ENCODE measurements at places on chromosomes 3 and 15.

DNA sequence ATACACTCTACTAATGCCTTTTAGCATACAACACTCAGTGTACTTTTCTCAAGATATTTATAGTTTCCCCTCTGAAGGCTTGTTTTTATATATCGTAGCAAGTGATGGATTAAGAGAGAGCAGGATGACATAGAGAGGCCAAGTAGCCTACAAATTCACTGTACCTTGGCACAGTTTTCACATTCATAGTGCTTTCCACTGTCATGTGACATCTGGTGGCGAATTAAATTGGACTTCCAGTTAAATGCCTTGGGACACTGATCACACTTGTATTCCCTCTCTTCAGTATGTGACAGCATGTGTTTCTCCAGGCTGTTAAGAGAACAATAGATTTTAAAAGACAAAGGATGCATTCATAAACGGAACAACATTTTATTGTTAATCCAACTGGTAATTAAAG, 541.1 kb downstream of the MECOM start:
- DNase-seq, result no peak

DNA sequence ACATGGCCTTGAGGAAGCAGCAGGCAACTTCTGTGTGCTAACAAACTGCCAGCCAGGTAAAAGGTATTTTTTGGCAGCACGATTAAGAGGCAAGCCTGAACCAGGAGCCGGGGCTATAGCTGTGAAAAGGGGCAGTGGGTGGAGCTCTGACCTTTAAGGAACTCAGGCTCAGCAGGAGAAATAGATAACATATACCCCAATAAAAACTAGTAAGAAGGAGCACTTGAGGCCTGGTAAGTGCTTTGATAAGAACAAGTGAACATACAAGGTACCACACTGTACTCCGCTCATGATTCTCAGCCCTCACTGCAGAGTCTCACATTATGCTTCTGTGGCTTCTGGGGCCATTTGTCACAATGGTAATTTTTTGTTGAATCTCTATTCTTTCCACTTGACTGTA, 5.4 kb downstream of the FYCO1 start:
- DNase-seq, result no peak

DNA sequence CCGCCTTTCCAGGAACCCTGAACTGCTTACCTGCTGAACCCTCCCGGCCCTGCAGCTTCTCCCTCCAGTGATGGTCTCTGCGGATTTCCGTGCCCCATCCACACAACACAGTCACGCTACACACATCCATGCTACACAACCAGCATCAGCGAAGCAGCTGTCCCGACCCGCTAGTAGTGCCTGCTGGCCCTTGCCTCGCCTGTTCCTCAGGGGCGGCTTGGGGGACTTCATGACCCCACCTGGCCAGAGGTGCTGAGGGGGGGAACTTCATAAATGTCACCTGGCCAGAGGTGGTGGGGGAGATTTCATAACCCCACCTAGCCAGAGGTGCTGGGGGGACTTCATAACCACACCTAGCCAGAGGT, 530 bp upstream of the TUBGCP5 start:
- no peak for DNase-seq

- DNase-seq, result no peak
Observed at GRCh38 chr15:73852507-73852906, 20.9 kb upstream of the TBC1D21 start.

- DNase-seq, result no peak
Observed at GRCh38 chr3:146177519-146177918, 16.5 kb upstream of the PLOD2 start.

DNA sequence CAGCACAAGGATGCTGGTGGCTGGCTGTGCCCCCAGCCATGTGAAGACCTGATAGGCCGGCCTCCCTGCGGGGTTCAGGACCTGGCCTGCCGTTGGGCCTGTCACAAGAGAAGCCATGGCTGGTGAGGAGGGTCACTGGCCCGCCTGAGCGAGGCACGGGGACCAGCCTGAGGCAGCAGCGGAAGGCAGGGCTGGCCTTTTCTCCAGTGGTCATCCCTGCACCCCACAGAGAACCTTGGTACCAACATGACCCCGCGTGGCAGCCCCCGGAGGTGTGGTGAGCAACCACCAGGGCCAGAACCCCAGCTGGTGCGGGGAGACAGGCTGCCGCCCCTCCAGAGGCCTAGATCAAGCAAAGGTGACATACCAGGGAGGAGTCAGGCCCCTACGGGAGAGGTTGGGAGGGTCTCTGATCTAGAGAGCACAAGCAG, 134.1 kb upstream of the MEF2A start:
- no peak for DNase-seq

DNA sequence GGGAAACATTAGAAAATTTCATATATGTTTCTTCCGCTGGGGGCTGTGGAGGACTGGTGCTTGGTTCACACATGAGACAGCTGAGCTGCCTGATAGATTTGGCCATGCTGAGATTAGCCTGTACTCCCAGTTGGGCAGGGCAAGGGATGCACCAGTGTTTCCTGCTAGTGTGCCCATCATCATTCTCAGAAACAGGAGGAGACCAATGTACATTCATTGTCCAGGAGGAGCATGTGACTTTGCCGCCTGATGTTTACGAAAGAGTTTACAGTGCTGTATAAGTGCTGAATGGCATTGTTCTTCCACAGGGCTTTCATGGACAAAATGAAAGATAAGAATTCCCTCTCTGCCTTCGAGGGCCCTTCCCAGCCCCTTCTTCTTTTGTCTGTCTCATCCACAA, 311.1 kb upstream of the THBS1 start:
- DNase-seq, result no peak

DNA sequence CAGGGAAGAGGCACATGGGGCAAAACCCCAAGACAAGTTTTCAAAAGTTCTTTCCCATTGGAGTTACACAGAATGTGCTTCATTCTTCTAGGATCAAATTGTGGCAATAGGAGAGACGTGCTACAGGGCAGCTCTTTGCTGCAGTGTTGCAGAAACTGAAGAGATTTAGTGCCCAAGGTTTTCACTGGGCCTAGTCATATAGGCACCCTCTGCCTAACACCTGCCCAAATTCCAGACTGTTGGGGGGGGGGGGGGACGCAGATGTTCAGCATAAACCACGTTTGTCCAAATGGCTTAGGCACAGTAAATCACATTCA, 346.8 kb upstream of the ZNF717 start:
- DNase-seq, result no peak

DNA sequence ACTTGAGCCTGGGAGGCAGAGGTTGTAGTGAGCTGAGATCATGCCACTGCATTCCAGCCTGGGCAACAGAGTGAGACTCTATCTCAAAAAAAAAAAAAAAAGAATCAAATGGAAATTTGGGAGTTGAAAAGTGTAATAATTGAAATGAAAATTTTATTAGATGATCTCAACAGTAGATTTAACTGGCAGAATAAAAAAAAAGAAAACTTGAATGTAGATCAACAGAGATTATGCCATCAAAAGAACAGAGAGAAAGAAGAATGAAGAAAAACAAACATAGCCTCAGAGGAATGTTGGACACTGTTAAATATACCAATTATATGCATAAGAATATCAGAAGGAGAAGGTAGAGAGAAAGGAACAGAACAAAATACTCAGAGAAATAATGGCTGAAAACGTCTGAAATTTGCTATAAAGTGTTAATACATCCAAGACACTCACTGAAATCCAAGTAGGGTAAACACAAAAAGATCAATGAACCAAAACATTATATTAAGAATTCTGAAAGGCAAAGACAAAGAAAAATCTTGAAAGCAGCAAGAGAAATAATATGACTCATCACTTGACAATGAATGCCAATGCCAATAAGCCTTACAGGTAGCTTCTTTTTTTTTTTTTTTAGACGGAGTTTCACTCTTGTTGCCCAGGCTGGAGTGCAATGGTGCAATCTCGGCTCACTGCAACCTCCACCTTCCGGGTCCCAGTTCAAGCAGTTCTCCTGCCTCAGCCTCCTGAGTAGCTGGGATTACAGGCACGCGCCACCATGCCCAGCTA, 14.6 kb upstream of the ELP6 start:
- no peak for DNase-seq

DNA sequence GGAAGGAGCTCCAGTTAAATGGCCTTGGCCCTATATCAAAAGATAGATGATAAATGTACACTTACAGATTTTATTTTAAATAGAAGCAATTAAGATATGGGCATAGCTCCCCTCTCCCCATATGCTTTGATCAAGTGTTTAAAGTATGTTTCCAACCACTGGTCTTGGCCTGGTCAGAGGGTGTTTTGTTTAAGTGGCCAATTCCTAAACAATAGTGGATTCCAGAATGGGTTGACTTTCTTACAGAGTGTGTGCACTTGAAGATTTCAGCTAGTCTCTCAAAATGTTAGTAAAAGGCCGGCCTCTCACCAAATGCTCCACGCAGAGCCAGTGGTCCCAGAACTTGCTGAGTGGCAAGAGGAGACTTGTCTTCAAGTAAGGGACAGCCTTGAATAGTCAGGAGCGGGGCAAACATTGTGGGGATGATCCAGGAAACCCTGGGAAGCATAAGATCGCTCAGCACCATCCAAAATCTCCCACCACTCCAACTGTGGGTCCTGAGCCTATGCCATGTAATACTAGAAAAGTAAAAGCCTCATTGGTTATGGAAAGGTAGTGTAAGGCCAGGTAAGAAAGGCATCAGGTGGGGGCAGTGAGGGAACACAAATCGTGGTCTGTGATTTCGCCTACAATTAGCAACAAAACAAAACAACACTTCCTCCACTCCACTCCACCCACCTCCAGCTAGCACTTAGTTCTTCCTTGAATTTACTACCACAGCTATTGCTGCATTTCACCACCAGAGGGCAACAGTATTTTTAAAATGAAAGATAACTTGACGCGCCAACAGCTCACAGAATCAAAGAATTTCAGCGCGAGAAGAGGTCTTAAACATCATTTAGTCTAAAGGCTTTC, 4.8 kb downstream of the RARRES1 start:
- DNase-seq, result peak; percentile 77

- no peak for DNase-seq
Observed at GRCh38 chr3:132268956-132269355, 48.3 kb upstream of the ACP3 start.

DNA sequence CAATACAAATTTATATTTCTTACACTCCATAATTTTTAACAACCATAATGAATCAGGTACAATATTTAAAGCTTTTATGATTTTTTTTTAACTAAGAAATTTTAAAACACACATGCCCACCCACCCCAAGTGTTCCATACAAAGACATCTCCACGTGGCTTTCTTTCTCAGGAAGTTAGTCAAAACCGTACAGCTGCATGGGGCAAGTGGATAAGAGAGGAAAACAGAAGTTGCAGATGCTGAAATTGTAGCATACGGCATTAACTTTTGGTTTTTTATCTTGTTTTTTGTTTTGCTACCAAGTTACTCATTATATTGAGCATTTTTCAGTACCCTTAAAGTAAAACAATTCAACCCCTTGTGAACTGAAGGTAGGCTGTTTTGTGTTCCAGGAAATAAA, 14.8 kb downstream of the GNB4 start:
- DNase-seq, result no peak

DNA sequence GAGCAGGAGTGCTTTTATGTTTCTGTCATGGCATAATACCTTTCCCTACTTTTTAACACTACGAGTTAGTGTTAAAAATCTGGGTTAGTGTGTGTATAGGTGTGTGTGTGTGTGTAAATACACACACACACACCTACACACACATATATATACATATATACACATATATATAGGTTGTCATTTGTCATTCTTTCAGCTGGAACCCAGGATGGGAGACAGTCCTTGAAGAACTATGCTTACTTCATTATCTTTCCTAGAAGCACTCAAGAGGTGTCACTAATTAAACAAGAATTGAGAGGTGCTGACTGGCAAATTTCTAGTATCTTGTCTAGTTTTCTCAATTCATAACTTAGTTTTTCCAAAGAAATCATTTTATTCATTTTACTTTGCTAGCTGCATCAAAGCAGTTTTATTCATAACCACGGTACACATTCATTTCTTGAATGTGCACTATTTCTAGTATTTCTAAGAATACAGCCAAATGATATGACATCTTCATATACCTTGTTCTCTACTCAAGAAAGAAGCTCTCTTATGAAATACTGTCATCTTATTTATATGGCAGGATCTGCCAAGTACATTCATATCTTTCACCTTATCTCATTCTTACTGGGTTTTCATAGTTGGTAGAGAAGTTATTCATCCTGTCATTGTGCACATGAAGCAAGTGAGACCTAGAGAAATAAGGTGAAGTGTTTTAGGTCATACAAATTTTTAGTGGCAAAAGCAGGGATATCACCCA, 46.6 kb downstream of the ISL2 start:
- no peak for DNase-seq

DNA sequence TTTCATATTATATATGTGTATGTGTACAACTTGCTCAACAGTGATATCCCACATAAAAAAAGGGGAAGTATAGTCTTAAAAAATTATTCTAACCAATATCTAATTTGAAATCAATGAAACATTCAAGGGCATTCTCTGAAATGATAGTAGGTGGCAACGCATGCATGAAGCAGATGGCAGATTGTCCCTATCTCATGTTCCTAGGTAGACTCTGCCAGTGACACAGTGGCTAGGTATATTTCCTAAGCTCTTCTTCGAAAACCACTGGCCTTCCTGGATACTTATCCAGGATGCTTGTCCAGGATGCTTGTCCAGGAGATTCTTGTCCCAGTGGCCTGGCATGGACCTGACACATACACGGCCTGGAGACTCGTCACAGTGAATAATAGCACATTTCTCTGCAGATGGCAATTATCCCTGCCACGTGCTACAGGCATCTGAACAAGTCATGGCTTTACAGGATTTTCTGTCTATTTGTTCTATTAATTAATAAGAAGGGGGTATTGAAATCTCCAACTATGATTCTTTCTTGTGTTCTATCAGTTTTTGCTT, 54.9 kb downstream of the OCA2 start:
- no peak for DNase-seq

DNA sequence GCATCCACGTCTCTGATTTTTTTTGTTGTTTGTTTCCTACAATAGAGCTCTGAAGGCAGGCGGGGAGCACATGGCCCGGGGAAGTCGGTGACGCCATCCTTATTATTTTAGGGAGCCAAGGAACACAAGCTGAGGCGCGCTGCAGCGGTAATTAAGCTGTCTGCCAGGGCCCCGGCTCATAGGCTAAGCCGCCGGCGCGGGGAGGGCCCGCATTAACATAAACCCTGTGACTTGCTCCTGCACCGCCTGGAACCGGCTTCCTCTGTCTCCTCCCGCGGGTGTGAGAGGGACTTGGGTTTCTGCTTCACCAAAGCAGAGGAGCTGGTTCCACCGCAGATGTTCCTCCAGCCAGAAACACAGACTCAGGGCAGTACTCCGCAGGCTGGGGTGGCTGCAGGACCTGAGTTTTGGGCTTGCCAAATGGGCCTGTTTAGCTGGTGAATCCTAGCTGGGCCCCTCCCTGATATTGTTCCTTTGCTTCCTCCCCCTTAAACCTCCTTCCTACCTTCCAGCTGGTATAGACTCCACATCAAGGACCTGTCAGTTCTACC, 25.3 kb downstream of the ANP32A start:
- peak; percentile 75 for DNase-seq

DNA sequence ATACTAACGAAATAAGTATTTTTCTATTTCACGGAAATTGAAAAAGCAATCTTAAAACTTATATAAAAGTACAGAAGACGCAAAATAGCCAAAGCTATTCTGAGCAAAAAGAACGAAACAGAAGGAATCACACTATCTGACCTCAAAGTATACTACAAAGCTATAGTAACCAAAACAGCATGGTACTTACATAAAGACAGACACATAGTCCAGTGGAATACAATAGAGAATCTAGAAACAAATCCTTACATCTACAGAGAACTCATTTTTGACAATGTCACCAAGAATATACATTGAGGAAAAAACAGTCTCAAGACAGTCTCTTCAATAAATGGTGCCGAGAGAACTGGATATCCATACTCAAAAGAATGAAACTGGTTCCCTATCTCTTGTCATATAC, 246.0 kb downstream of the ISL2 start:
- DNase-seq, result no peak

GRCh38 chr3:120682095-120682681, at the start of gene HGD:
TSS of gene HGD (minus strand) at chr3:120682239. CDS start at chr3:120682111, 128 bp downstream.
- DNase-seq, result no peak

- DNase-seq, result no peak
Observed at GRCh38 chr3:4218456-4219226, 84.5 kb upstream of the SETMAR start.
